ENCODE measurements at places on chromosomes 3 and 15.

DNA sequence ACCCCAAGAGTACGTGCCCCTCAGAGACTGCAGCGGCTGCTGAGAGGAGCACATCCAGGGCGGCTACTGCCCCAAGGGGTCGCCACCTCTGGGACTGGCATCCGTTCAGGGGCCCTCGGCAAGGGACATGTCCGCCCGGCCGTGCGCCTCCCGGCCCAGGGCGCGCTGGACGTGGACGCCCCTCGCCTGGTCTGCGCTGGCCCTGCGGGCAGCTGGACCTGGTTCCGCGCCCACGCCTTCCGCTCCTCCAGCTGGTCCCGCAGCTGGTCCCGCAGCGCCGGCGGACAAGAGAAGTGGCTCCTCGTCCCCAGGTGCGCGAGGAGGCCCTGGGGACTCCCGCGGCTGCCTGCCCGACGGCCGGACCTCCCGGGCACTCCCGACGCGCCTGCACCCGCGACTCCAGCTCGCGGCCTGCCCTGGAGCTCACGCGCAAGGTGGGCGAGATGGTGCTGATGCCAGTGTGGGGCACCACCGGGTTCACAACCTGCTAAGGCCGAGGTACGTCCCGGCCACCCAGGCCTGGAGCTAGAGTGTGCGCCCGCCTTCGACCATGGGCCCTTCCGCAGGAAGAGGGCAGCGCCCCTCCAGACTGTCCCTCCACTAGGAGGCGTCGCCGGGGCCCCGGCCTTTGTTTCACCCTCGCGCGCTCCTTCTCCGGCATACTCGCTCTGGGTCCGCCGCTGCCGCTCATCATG is 14.4 kb upstream of the GP9 start:
- DNase-seq: no peak

DNA sequence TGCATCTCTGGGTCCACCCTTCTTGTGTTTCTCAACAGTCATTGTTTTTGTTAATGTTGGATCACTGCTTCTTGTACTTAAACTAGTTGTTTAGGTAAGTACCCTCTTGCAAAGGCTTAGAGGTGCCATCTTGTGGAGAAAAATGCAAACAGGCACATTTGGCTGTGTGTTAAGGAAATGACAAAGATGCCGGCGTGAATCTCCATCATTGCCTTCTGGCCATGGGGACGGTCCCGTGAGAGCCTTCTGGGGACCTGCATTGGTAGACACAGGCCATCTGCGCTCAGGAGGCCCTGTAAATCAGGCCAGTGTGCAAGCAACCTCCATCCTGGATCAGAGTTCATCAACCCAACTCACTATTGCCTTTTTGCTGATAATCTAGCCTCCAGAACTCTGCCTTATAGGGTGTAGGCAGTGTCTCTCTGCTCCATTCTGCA is 158.6 kb upstream of the NR2E3 start:
- no peak for DNase-seq

DNA sequence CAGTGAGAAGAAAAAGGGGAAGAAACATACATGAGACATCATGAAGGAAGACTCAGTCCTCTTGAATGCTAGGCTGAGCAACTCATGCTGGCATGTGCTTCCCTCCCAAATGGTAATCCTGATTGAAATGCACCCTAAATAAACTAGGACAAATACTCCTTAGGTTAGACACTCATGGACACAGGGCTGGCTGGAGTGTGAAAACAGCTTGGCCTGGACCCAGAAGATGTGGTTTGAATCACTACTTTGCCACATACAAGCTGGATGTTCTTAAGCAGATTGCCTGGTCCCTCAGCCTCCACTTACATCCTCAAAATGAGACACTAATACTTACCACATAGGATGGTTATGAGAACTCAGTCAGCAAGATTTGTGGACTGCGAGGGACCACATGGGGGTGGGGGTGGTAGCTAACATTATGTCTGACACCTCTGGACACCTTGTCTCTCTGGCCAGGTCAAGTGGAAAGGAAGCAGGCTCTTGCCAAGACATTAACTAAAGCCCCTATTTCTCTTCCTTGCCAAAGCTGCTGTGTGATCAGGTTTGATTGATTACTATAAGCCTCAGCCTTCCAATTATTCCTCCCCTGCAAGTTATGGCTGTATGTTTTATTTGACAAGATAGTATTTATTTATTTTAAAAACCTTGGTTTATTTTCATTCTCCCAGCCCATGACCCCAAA is 138.9 kb upstream of the SLC7A14 start:
- DNase-seq: no peak

- peak; percentile 28 for DNase-seq
Measured at GRCh38 chr3:93973131-93974126, at the start of gene PROS1. Gene PROS1, minus strand, starts transcription at chr3:93973896. Its CDS starts 147 bp downstream, at chr3:93973749.

DNA sequence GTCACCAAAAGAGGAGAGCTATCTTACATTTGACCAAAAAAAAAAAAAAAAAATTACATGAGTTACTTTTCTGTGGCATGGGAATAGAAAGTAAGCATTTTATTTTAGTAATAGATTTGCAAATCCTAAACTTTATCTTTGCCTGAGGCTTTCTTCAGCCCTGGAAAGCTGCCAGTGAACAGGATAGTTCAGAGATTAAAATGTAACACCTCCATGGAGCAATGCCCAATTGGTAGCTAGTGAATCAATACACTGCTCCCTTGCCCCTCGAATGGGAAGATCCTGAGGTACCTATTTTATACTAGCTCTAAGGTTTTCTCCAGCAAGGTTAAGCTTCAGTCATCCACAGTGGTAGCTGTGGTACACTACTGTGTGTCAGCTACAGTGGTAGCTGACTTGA is 867.1 kb downstream of the NAALADL2 start:
- no peak for DNase-seq

DNA sequence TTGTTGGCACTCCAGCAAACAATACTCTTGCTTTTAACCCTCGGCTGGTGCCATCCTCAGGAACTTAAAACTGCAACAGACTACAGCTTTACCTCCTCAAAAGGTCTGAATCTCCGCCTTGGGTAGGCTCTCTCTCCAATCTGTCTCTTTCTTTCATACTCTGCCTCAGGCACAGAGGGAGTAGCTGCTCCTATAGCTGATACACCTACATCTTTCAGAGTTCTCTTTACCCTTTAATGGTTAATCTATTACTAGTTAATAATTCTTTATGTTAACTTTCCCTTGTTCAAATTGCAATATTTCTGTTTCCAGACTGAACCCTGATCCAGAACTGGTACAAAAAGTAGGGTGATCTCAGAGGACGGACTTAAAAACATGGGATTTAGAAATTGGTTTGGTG is 66.2 kb downstream of the MAP4 start:
- DNase-seq: no peak

DNA sequence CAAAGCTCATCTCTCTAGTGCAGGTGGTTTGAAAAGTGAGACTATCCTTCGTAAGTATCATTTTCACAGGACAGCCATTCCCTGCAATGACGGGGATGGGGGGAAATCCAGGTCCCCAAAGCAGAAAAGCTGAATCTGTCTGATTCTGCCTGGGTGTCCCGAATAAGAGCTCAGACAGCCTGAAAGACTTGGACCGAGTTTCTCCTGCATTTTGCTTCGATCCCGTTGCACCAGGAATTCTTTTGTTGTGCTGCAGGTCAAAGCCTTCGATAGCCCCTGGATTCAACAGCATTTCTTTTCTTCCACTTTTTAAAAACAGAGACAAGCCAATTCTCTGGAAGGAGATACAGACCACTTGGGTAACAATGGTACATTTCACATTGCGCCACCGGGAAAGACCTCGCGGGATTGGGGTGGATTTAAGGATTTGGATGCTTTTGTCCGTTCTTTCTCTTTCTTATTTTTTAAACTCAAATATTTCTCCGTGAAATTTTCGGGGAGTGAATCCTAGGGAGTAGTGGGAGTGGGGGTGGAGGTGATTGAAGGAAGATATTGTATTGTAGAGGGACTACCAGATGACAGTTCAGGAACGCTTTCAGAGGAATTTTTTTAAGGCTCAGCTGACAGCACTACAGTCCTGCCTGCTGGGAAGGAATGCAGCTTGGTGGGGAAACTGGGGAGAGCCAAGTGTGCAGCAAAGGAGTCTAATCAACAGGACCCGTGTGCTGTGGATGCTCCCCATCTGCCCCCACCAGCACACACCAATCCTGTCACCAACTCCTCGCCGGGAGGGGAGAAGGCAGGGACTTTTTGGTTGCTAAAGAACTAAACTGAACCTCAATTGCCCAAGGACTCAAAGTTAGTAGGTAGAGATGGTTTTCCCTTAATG is 2.6 kb downstream of the SLITRK3 start:
- DNase-seq: no peak
